Fibroblast of skin of scalp (primary cell): ENCODE measurements at places on chromosomes 16 and 17.

DNA sequence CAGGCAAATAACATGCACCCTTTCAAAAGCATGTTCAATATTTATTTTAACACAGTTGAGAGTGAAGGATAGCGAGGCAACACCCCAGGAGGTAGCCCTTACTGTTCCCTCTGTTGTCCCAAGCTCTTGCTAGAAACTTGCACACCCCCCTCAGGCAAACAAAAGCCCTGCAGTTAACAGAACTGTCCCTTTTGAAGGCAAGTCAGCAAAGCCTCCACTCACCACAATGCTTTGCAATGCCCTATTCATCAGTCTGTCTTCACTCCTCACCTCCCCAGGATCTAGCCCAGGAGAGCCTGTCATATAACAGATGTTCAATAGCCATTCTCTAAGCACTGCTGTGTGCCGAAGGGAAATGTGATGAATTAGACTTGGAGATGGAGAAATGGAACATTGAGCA is 3.5 kb upstream of the CNEP1R1 start:
- no peak for DNase-seq

- no peak for DNase-seq
Measured at GRCh38 chr17:78673395-78673794, 96.2 kb upstream of the DNAH17 start.

- peak; percentile 80 for DNase-seq
Measured at GRCh38 chr17:66347661-66348514, 45.5 kb downstream of the PRKCA start.

GRCh38 chr17:81212365-81212764 is 10.4 kb downstream of the CEP131 start:
- no peak for DNase-seq

GRCh38 chr16:46866286-46866685 is 17.9 kb upstream of the GPT2 start:
- DNase-seq = no peak

DNA sequence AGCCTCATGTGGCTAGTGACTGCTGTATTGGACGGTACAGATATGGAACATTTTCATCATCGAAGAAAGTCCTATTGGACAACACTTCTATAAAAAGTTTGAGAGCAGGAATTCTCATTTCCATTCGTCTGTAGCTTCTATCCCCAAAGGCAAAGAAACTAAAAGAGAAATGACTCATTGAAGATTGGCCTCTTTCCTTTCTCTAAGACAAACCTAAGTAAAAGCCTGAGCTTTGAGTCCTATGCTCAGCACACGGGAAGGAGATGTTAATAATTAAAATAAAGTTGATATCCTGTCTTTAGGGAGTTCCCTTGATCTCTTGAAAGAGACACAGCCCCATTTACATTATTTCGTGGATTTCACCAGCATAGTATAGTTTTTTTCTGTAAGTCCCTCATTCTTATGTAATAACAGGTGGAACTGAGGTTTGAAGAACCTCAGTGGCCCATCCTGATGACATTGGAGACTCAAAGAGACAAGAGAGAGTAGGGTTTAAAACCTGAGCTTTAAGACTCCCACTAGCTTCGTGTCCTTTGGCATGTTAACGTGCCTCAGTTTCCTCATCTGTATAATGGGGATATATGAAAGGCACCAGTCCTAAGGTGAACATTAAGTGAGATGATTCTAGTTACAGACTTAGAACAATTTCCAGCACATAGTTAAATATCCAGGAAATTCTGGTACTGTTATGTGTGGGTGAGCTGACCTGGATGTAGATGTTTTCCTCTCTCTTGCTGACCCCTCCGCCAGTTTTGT is 174.0 kb downstream of the IRX3 start:
- DNase-seq = no peak

DNA sequence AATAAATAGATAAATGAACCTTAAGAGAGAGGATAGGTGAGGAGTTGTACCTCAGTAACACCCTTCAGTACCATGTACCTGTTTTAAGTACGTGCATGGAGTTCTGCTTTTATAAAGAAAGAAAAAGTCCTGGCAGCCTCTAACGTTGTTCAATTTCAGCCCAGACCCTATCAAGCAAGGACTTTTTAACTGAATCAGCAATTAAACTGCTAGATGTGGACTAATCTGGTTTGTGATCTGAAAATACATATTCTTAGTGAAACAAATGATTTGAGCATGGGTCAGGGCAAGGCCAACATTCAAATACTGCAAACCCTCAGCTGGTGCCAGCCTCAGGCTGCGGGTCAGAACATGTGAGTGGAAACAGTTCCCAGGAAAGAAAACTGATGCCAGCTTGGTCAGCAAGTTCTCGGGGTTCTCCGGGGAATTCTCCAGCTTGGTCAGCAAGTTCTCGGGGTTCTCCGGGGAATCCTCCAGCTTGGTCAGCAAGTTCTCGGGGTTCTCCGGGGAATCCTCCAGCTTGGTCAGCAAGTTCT is 84.5 kb downstream of the MRM3 start:
- no peak for DNase-seq

DNA sequence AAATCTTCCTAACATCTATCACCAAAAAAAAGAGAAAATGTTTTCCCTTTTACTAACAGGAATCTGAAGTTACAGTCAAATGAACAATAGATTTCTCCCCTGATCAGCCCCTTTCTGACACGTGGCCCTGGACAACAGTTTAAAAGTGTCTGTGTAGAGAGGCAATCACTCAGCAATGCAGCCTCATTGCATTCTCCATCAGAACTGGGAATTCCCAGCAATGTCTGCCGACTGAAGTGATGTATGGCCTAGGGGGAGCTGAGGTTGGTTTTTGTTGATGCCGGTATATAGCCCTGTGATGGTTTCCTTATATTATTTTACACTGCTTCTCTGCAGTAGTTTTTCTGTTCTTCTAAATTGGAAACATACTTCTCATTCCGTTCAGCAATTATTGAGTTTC is 904.3 kb upstream of the CDH8 start:
- no peak for DNase-seq

DNA sequence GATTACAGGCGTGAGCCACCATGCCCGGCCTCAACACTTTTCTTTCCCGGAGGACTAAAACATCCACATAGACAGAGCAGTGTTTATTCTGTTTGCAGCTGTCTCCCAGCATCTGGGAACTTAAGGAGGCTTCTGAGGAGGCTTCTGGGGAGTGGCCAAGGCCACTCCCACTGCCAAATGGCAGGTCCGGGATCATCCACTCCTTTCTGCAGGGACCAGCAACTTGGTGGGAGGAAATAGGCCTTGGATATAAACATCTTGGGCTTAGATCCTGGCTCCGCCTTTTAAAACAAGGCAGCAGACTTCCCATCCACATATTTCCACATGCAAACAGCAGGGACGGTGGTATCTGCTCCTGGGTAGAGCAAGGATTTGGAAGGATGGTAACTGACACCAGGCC is 14.1 kb upstream of the SPATA32 start:
- DNase-seq = no peak

GRCh38 chr17:79422236-79422635 is 188.6 kb downstream of the RBFOX3 start:
- DNase-seq = no peak

DNA sequence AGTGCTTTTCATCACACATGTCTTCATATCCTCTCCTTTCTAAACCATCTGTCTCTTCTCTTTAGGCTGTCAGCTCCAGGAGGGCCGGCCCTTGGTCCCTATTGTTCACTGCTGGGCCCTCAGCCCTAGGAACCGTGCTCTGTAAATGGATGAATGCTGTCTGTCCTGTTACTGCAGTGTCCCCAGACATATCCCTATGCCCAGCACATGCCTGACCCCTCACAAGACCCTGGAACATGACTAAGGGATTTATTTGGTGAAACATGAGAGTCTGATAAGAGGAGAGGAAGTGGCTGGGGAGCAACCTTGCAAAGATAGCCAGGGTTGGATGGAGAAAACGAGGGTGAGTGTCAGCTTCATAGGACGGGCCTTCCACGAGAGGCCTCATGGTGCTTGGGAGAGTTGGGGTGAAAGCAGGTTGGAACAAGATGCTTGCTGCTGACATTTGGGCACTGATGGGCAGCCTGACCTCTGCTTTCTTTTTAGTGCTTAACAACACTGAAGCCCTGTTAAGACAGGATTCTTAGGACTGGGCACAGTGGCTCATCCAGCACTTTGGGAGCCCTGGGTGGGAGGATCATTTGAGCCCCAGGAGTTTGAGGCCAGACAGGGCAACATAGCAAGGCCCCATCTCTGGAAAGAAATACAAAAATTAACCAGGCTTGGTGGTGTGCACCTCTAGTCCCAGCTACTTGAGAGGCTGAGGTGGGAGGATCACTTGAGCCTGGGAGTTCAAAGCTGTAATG is 39.0 kb downstream of the ABCC1 start:
- DNase-seq = no peak

DNA sequence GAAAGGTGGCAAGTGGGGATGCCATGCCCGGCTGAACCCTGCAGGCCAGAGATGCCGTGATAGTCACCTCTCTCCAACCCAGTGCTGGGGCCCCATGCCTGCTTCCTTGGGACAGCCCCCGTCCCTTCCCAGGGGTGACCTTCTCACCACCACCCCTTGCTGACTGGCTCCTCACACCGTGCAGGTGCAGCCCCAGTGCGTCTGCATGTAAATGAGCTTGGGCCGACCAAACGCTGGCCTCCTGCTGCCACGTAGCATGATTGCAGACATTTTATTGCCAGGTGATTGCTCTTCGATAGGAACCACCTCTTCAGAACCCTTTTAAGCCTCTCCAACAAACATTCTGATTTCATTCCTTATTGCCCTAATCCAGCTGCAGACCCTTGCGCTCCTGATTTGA is 32.5 kb downstream of the ASIC2 start:
- no peak for DNase-seq

DNA sequence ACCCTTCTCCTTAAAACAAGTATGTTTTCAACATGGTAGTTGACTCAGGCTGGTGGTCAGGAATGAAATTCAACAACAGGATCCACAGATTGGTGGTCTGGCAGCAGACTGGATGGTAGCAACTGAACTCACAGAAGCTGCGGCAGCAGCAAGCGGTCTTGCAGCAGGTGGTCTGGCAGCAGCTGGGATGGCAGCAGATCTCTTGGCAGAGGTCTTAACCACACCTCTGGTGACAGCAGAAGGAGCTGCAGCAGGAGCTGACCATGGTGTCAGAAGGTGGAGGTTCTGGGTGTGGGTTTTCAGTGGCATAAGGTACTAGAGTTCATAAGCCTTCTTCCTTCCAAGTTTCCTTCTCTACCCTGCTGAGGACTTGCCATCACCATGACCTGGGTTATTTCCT is 2.2 kb upstream of the KRTAP4-1 start:
- DNase-seq = no peak

DNA sequence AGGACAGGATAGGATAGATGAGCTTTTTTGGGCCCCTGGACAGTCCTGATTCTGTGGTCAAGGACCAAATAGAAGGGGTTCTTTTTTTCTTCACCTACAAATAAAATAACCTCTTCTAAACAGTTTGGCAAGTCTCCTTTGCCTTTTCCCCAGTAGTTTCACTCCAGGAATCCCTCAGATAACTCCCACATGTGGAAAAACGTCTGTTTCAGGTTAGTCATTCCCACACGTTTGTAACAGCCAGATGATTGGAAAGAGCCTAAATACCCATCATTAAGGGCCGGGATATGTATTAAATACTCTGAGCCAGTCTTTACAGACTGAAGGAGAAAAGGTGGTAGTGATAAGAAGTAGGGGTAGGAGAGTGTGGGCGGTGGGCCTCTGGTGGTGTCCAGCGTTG is 58.3 kb downstream of the PLD6 start:
- DNase-seq = no peak

- no peak for DNase-seq
Measured at GRCh38 chr16:73275024-73275423, 227.1 kb upstream of the ZFHX3 start.

DNA sequence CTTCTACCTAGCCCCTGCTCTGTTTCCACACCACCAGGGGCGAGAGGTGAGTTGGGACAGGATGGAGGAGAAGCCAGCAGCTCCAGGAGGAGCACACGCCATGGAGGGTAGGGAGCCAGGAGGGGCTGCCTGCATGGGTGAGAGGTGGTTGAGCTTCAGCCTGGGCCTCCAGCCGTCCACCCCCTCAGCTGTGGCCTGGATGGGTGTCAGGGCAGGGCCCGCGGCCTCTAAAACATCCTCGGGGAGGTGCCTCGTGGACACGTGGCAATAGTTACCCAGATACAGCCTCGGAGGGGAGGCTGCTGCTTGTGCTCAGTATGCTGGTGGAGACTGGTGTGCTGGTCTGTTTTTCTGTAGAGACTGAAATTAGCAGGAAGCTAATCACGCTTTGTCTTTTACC is 104.7 kb upstream of the GSE1 start:
- no peak for DNase-seq

GRCh38 chr17:4366327-4367063 is at the start of gene UBE2G1:
TSS of gene UBE2G1 (minus strand) at chr17:4366675. CDS start at chr17:4366316, 359 bp downstream.
- peak; percentile 98 for DNase-seq

- no peak for DNase-seq
Measured at GRCh38 chr17:17612085-17613022, 20.8 kb upstream of the PEMT start.

DNA sequence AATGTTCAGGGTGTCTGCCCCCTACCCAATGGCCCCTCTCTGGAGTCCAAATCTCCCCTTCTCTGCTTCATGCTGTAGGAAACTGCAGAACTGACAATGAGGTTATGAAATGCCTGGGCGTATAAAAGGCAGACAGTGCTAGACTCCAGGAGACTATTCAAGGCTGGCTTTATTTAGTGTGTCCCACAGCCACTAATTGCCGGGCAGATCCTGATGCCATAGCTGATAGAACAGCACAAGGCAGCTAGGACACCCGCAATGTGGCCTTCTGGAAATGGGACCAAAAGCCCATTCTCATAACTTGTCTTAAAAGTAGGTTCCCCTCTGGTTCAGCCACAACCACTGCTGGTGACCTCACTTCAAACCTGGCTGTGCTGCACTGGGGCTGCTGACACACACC is 28.5 kb upstream of the CD300E start:
- DNase-seq = no peak

DNA sequence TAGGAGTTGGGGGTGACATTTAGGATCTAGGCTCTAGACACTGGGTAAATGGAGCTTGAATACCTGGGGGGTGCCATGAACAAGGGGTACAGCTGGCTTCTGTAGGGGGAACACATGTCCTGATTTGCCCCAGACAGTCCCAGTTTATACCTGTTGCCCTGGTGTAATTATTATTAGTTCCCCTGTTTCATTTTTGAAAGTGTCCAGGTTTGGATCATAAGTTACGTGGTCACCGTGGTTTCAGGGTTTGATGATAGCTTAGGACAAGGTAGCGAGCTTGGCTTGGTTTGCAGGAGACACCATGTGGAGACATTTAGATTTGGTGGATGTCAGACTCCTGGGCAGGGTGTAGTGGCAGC is 5.5 kb downstream of the MLLT6 start:
- DNase-seq = no peak

- peak; percentile 22 for DNase-seq
Measured at GRCh38 chr17:49157784-49158183, 25.2 kb downstream of the B4GALNT2 start.
